Left forelimb (tissue), 1 donor: ENCODE measurements at places on chromosomes 1 and 21.

DNA sequence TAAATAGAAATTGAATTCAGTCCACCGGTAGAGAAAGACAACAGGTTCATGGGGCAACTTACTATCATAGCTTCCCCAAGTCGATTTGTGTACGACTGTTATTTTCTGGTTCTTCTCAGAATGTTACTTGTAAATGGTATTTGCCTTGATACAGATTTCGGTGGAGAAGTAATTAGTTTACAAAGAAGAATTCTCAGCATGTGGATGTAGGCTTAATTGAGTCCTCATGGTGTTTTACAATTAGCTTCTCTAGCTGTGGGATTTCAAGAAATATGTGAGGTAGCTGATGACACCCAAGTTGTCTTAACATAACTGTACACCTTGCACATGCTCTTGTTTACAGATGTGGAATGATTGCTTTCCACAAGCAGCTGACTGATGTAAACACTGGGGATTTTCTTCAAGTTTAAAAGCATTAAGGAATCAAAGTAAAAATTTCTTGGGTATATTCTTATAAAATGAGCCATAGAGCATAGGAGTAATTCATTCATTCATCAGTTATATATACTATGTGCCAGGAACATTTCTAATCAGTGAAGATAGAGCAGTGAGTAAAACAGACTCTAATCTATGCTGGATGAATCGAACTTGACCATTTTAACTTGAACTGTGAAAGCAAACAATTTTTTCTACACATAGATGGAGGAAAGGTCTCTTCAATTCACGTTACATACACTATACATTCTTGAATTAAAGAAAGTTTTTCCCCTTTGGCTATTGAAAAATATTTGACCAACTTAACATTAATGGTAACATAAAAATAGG lies 1.4 kb downstream of the MACO1 start:
- DNase-seq = no peak

GRCh38 chr1:202687798-202688197 lies 22.5 kb downstream of the SYT2 start:
- no peak for DNase-seq

DNA sequence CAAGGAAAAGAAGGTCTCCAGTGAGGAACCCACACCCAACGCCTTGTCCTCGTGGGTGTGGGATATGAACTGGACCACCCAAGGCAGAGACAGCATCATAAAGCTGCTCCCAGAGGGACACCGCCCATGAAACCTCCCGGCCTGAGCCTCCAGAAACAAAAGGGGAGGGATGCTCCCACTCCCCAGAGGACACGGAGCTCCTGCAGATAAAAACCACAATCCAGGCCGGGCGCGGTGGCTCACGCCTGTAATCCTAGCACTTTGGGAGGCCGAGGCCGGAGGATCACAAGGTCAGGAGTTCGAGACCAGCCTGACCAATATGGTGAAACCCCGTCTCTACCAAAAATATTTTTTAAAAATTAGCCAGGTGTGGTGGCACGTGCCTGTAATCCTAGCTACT lies 66.4 kb downstream of the CHD5 start:
- DNase-seq = no peak

GRCh38 chr1:41518471-41518870 lies 34.0 kb upstream of the EDN2 start:
- DNase-seq = no peak

GRCh38 chr1:56469640-56470371 lies 109.6 kb downstream of the PLPP3 start:
- DNase-seq = no peak

- DNase-seq = no peak
These were observed 137.8 kb downstream of the GALNT2 start for GRCh38 chr1:230204842-230205241.

DNA sequence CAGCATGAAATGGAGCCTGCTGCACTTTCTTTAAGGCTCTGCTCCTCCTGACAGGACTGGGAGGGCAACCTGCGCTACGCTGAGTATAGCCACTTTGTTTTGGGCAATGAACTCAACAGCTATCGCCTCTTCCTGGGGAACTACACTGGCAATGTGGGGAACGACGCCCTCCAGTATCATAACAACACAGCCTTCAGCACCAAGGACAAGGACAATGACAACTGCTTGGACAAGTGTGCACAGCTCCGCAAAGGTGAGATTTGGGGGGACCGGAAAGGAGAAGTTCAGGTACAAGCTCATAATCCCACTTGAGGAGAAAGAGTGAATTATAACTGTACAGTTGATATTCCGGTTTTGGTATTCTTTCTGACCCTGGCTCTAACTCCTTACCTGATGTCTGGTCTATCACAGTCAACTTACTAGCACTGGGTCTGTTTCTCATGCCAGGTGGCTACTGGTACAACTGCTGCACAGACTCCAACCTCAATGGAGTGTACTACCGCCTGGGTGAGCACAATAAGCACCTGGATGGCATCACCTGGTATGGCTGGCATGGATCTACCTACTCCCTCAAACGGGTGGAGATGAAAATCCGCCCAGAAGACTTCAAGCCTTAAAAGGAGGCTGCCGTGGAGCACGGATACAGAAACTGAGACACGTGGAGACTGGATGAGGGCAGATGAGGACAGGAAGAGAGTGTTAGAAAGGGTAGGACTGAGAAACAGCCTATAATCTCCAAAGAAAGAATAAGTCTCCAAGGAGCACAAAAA lies 5.4 kb downstream of the ANGPTL7 start:
- DNase-seq = no peak

DNA sequence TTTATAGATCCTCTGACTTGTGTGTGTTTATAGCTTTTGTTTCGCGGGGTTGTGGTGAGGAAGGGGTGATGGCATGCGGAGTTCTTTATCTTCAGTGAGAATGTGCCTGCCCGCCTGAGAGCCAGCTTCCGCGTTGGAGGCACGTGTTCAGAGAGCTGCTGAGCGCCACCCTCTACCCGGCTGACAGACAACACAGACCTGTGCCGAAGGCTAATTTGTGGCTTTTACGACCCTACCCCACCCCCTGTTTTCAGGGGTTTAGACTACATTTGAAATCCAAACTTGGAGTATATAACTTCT lies 14.4 kb upstream of the CD101 start:
- no peak for DNase-seq

DNA sequence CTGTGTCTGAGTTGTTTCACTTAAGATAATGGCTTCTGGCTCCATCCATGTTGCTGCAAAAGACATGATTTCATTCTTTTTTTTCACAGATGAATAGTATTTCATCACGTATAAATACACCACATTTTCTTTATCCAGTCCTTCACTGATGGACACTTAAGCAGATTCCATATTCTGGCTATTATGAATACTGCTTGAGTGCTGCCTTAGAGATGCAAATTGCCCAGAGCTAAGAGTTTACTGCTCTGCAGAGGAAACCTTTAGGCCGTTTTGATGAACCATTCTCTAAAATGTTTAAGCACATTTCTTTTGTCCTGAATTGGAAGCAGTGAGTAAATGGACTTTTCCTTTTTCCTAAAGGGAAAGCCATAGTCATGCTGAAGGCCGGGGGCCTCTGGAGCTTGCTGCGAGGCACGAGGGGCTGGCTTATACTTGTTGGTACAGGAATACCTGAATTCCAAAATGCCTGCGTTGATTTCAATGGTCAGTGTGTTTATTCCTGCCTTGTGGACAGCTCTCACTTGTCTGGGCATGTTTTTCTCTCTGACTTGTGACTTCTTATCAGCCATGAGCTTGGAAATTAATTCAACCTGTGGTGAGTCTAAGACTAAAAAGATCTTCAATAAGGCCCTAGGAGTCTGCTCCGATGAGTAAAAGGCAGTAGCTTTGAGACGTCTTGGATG lies 201.0 kb upstream of the MAP1LC3C start:
- DNase-seq = no peak

DNA sequence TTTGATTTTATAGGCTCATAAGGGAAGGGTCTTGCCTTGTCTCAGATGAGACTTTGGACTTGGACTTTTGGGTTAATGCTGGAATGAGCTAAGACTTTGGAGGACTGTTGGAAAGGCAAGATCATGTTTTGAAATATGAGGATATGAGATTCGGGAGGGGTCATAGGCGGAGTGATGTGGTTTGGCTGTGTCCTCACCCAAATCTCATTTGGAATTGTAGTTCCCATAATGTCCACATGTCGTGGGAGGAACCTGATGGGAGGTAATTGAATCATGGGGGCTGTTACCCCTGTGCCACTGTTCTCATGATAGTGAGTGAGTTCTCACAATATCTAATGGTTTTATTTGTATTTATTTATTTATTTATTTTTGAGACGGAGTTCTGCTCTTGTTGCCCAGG lies 6.9 kb upstream of the CSDE1 start:
- DNase-seq = no peak

GRCh38 chr1:244406337-244406736 lies 45.4 kb downstream of the ADSS2 start:
- no peak for DNase-seq

DNA sequence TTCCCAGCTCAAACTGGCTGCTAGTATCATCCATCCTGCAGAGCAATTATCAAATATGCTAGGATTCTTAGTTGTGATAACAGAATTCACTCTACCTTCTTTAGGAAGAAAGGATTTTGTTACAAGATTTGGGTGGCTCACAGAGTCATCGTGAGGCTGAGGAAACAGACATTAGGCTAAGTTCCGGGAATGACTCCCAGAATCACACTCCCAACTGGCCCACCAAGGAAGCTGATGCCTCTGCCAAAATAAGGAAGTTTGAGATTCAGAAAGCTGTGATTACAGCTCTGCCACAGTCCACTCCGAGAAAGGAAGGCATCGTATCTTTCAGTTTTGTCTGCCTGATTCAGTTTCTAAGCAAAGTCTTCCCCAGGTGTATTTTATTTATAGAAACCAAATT lies 50.6 kb upstream of the LYPLAL1 start:
- DNase-seq = no peak

DNA sequence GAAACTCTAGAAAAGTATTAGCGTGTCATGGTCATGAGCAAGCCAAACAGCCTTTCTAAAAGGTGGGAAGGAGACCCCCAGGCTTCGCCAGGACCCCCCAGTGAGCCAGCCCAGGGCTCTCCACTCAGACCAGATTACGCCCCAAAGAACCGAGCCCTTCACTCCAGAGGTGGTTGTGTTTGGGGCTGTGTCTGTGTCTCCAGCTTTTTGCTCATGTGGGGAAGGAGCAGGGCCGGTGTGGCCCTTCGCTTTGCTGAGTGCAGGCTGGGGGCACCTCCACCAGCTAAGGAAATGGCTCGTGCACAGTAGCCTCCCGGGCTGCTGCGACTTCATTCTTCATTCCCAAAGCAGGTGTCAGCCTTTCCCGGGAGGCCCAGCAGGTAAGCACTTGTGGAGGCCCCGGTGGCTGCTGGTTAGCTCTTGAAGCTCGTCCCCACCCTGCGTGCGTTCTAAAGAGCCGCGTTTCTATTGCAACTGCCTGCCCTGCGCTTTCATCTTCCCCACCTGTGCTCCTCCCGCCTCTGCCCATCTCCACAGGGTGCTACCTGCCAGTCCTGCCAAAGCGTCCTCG lies 531 bp downstream of the TSPEAR start:
- DNase-seq = peak; percentile 48
